ENCODE measurements at places on chromosomes 5 and 9.

DNA sequence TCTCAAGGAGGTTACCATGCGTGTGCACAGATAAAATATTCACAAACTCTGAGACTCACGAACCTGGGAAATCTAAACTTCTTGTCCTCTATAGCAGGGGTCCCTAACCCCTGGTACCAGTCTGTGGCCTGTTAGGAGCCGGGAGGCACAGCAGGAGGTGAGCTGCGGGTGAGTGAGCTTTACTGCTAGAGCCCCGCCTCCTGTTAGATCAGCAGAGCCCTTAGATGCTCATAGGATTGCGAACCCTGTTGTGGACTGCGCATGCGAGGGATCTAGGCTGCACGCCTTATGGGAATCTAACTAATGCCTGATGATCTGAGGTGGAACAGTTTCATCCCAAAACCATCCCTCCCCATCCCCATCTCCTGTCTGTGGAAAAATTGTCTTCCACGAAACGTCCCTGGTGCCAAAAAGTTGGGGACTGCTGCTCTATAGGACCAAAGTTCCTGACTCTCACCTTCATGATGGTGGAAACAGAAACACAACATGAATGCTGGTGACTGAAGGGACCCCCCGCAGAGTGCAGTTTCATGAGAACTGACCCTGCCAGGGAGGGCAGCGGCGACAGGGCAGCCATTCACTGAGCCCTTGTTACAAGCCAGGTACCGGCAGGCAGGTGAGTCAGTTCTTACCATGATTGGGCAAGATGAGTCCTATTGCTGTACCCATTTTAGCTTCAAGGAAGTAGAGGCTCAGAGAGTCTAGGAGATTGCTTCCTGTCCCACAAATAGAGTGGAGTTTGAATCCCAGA lies 181.9 kb downstream of the RGS3 start:
- DNase-seq: no peak

DNA sequence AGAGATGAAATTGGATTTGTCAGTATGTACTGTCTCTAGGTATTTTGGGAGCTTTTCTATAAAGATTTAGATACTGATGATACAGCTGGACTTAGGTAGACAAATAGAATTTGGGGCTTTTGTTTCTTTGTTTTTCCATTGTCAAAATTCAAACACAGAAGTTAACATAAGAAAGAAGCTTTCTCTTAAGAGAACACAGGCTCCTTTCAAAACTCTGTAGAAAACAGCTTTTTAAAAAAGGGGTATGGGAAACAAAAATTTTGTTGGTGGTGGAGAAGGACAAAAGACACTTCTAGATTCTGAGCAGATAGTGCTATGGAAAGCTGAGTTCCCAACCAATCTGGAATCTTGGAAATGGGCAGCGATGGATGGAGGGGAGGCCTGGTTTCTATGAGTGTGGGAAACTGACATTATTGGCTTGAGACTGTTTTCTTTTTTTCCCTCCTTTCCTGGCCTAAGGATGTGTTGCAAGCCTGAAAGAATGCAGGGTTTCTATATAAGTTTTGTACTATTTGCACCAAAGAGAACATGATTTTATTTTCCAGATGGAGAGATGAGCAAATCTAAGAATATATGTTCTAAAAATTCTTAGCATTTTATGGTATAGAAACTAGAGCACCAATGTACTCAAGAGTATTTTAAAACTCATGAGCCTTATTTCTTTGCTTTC lies 240.0 kb downstream of the PRR16 start:
- no peak for DNase-seq

DNA sequence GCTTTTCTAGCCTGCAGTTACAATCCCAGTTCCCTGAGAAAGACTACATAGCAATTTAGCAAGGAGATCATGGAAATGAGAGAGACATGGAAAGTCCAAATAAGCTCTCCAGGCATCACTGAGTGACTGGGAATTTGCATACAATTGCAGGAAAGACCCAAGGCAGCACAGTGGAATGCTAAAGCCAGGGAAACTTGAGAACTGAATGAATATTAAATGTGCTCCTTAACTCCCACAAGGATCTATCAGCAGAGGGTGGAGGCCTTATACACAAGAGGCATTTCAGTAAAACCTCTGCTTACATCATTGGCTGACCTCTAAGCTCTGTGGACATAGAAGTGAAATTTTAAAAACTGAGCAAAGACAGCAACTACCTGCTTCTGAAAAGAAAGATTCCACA lies 355.6 kb upstream of the DAB2 start:
- DNase-seq: no peak

DNA sequence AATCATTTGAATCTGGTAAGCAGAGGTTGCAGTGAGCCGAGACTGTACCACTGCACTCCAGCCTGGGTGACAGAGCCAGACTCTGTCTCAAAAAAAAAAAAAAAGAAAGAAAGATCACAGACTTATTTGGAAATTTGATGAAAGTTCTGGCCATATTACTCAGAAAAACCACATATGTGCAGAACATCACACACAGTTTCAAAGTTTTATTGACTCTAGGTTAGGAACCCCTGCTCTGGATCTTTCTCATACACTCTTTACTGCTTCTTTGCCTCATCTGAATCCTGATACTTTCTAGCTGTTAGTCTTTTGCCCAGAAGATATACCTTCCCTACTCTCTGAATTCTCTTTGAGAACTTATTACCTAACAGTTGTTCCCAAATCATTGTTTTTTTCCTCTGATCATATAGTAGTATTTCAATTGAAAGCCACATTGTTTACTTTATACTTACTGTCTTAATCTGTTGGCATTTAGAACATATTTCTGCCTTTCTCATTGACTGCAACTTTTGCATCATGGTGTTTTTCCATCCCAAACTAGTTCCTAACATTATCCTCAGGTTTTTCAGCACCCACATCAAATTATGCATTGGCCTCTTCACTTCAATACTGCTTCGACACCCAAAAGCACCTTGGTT lies 68.7 kb downstream of the LNPEP start:
- DNase-seq: no peak

GRCh38 chr5:179880848-179881590 lies 22.4 kb upstream of the MRNIP start:
- DNase-seq: no peak

DNA sequence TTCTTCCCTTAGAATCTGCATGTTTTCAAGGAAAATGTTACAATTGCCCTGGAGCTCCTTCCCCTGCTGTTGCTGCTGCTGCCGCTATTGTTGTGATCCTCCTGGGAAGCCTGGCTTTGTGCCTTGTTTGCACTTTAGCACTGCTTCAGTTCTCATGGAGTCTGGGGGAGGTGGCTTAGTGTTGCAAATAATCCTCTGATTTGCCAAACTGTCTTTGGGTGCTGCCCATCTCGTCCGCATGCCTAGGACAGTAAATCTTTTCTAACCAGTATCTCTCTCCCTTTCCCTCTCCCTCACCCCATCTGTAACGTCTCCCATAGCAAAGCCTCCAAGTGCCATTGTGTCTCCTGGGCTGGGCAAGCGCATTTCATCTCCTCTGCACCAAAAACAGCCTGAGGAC lies 30.3 kb downstream of the FAM240B start:
- DNase-seq: no peak

GRCh38 chr9:76323490-76323889 lies 70.7 kb downstream of the RFK start:
- DNase-seq: no peak

GRCh38 chr9:137604345-137605086 lies 970 bp upstream of the ARRDC1 start:
- DNase-seq: no peak

- no peak for DNase-seq
Measured at GRCh38 chr5:143588933-143589662, 185.6 kb upstream of the NR3C1 start.

DNA sequence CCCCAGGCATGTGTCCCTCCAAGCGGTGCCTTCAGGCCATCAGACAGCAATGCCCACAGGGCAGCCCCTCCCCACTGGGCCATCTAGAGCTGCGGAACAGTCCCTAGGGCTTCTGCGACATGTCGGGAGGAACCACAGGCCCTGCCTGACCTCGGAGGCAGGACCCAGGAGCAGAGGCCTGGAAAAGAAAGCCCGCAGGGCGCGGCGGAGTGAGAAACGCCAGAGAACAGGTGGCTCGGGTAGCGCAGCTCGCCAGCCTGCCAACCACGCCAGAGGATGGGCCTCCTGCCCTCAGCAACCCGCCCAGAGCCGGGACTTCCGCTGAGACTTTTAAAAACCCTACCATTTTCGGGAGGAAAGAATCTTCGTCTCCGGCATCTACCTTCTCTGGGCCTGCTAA lies 715 bp downstream of the LCN8 start:
- DNase-seq: no peak

GRCh38 chr5:56737002-56737621 lies 78.2 kb upstream of the MAP3K1 start:
- DNase-seq: no peak

- no peak for DNase-seq
Measured at GRCh38 chr9:101693546-101694336, 44.7 kb downstream of the GRIN3A start.

DNA sequence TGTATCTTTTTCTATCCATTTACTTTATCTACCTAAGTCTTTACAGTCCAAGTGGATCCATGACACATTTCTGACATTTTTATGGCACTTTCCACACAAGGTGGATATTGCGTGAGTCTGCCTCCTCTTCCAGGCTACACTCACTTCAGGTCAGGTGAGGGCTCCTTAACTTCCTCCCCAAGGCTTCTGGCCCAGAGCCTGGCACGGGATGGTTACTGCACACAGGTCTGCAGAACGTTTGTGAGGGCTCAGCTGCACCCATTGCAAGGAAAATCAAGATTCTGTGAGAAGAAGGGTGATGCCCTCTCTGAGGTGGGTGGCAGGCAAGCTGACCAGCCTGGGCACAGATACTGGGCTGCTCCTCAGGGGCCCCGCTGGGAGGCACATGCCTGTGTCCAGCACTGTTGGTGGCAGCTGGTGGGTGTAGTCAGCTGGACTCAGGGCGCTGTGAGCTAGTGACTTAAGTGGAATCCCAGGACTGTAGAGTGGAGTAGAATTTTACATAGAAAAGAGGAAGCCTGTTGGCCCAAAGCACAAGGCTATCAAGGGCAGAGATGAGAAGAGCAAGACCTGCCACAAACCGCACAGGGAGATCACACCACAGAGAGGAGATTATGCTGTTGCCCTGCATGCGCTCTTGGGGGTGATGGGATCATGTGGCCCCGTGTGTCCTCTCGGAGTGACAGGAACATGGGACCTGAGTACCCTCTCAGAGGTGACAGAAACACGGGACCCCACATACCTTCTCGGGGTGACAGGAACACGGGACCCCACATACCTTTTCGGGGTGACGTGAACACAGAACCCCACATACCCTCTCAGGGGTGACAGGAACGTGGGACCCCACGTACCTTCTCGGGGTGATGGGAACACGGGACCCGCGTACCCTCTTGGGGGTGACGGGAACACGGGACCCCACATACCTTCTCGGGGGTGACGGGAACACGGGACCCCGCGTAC lies 21.3 kb downstream of the AHRR start:
- DNase-seq: no peak

- no peak for DNase-seq
Measured at GRCh38 chr9:130214776-130215340, 42.7 kb downstream of the NCS1 start.

DNA sequence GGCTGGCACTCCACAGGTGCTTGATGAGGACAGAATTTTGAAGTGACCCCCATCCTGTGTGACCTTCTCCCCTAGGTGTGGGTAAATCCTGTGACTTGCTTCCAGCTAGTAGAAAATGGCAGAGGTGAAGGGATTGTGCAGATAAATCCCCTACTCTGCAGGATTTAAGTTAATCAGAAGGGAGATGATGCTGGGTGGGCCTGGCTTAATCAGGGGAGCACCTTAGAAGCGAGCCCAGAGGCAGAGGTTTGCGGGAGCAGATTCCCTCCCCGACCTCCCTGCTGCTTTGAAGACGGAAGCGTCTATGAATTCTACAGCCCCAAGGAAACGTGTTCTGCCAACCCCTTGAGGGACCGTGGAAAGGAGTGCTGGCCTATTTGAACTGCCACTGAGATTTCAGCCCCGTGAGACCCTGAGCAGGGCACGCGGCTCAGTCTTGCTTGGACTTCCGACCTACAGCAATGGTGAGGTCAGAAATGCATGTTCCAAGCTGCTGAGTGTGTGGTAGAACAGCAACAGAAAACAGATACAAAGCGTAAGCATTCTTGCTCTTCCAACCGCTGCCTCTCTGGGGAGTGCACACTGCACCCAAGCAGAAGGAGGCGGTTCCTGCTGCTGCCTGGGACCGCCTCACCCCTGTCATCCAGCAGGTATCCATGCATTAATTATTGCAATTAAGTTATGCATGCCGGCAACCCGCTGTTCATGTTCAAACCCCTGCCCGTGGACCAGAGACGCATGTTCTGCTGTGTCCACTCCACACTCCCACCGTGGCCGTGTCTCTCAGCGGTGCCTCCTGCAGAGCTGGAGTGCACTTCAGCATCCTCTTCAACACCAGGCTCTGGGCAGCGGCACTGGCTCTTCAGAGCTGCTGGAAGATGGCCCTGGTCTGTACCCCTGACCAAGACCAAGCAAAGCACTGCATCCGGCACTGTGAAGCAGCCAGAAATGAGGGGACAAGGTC lies 54.6 kb upstream of the RXRA start:
- no peak for DNase-seq

- DNase-seq: no peak
Measured at GRCh38 chr5:107455111-107455544, 215.6 kb downstream of the EFNA5 start.

DNA sequence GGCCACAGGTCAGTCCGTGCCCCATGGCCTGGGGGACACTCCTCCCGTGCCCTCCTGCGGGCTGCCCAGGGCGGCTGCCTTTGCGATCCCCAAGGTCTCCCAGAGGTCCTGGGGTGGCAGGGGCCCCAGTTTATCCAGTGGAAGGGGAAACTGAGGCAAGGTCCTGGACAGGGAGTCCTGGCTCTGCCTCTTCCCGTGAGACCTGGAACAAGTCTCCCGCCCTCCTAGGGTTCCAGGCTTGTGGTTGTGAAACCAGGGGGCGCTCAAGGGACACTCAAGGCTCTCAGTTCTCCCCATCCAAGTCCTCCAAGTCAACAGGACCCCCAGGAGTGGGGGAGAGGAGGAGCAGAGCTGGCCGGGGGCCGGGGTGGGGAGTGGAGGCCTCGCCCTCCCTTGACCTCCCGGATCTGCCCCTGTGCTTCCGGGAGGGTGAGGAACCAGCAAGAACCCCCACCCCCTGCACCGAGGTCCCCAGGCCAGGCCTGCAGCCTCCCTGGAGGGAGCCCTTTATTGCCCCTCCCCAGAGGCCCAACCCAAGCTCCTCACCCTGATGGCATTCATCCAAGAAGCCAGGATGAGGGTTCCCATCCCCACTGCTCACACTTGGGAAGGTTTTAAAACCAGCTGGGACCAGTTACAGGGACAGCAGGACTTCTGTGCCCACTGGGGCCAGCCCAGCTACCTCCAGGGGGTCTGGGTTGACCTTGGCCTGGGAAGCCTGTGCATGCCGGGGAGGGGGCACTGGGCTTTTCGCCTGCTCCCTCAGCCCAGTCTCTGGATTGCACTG lies 24.7 kb upstream of the TMEM250 start:
- DNase-seq: no peak

DNA sequence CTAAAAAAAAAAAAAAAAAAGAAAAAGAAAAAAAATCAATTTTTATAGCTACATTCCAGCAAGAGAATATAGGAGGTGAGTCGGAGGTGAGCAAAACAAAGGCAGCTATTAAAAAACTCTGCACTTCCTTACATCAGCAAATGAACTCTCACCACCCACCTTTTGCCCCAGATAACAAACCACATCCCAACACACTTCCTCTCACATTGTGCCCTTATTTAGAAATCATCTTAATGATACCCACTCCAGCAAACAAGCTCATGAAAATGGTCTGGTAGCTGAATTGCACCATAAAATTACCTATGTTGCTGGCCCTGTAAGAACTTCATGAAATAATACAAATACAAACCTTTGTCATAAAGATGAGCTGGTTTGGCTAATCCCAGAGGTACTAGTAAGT lies 82.9 kb downstream of the CEMIP2 start:
- peak; percentile 67 for DNase-seq

GRCh38 chr5:131769336-131769735 lies 27.5 kb downstream of the FNIP1 start:
- DNase-seq: no peak
